ENCODE measurements at places on chromosomes 7 and 10.

GRCh38 chr7:54355842-54356241 lies 186.3 kb upstream of the VSTM2A start:
- DNase-seq, result no peak

GRCh38 chr7:44329888-44330287 lies 4.5 kb upstream of the CAMK2B start:
- no peak for DNase-seq

DNA sequence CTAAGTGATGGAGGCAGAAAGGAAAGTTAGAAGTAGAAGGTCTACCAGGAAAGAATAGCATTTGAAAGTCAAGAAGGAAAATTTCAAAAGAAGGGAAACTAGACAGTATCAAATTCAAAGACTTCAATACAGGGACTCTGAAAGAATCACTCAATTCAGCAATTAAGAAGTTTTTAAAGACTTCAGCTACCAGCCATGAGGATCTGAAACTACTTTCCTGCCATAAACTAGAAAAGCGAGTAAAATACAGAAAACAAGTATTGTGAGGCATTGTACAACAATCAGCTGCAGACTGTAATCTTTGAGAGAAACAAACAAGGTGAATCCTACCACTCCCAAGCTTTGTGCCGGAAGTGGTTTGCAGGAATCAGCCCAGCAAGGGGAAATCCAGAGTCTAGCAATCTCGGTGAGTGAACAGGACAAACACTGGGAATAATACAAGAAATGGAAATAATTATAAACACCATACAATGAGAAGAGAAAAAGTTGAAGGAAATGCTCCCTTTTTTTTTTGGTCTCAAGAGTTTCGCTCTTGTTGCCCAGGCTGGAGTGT lies 62.4 kb downstream of the ARHGAP12 start:
- DNase-seq, result no peak

- peak; percentile 52 for DNase-seq
Observed at GRCh38 chr10:111646021-111646420, 537.5 kb downstream of the GPAM start.

DNA sequence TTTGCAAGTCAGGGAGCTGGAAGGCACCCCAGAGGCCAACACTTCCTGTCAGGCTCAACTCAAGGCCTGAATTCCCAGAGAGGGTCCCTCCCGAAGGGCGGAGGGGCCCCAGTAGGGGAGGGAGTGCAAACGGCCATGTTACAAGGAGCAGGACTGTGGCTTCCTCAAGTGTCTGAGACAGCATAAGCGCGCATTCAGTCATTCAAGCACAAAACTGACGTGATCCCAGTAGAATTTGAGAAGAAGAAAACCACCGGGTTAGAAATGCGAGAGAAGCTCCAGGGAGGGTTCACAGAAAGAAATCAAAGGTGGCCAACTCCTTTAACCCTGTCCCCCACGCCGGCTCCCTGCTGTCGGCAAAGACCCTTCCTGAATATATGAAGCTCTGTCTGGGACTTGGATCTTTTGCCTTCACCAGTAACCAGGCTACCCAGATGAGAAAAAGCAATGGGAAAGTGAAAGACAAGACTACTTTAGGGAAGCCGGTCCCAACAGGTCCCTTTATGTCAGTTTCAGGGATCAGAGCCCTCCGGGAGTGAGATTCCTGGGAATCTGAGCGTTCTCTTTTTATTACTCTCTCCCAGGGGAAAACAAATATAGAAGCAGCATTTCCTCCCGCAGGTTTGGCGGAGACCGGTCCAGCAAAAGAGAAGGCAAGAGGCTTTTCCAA lies 1.3 kb downstream of the AFAP1L2 start:
- DNase-seq, result no peak

DNA sequence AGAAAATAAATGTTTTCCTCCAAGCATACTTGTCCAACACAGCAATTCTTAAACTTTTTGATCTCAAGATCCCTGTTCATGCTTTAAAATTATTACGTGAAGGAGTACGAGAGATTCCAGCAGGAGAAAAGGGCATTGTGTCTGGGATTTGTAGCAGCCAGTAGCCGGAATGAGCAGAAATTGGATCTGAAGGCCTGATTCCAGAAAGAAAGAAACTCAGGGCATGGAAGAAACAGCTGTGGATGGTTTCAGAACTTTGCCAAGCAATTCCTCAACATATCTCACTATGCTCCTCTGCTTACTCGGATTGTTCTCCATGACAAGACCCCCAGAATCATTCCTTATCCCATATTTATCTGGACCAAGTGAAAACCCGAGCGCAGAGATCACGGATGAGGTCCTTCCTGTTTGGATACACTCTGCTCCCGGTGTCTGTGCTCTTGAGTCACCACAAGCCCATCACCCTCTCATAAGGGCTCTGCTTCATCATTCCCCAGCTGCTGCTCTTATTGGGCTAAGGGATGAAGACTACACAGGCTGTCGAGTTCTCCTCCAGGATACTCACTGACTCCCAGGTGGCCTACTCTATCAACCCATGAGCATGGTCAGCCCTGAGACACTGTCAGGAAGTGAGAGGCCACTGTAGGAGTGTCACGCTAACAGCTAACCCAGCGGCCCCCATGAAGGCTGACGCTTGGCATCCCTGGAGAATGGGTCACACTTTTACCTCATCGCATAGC lies 121.0 kb upstream of the LANCL2 start:
- DNase-seq, result peak; percentile 18

GRCh38 chr7:138785587-138786437 lies 12.0 kb upstream of the TMEM213 start:
- no peak for DNase-seq

DNA sequence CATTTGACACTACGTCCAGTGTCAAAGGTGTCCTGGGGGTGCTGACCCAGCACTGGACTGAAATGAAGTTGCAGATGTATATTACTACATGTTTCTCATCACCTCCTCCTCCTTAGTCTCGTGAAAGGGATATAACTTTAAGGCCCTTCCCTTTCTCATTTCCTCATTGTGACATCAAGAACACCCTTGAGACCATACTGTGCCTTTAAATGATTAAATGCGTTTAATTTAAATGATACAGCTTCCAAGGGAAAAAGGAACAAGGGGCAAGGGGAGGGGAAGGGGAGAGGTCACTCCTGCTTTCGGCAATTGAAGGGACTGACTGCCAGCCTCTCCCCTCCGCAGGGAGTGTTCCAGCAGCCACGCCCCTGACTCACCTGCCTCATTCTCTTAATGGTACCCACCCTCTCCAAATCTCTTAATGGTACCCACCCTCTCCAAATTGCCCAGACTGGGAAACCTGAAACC lies 80.5 kb upstream of the KMT2E start:
- no peak for DNase-seq

DNA sequence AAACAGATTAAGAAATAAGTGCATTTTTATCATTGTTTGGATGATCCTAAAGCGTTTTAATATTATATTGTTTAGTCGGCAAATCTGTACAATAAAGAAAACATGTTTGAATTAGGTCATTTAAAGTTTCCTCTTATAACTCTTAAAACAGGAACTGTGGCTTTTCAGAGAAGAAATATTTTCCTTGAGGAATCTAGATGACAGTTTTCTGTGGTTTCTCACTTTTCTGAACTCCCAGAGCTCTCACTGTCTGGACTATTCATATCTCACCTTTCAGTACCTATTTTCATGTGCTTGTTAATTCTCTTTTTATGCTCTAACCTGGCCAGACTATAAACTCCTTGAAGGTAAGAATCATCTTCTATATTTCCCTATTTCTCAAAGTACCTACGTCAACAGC lies 135.1 kb downstream of the CHN2 start:
- DNase-seq, result no peak

DNA sequence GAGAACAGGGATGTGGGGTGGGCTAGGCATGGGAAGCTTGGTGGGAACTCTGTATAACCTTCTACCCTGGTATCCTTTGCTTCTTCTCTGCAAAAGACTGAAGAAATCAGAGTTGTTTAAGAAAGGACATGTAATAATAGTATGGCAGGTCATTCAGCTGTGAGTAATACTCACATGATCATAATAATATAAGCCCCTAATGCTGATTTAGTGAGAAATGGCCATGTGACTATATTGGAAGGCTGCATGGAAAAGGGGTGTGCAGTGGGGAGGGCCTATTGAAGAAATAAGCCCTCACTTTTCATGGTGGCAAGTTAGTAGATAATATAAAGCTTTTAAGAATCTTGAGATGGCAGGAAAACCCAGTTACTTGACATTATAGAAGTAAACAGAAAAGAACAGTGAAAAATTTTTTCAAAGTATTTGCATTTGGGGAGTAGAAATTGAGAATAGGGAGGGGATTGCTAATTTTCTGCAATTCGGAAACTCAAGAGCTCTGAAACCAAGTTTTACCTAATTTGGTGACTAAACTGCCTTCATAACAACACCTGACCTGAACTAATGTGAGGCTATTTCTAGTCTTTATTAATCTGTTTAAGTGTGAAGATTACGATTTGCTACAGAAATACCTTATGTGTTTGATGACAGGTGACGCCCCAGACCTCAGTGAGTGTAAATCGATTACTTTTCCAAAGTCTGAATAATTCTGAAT lies 44.4 kb downstream of the ATXN7L1 start:
- DNase-seq, result peak; percentile 66

DNA sequence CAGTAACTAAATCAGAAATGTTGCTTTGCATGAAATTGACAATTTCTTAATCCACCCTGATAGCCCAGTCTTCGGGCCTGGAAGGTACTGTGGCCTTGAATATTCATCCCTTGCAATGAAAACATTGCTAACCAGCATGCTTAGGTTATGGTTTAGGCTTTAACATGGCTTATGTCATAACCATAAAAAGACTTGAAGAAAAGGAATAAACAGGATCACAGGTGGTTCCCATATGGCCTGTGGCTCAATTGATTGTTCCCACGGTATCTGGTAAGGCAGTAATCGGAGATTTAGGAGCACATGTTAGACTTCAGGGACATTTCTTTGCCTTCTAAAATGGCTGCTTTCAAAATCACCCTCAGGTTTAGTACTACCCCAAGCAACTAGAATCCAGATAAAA lies 139.5 kb downstream of the ST7 start:
- peak; percentile 74 for DNase-seq

GRCh38 chr10:24119896-24120295 lies 89.0 kb upstream of the KIAA1217 start:
- no peak for DNase-seq

- no peak for DNase-seq
Observed at GRCh38 chr10:71434760-71435394, 38.2 kb downstream of the CDH23 start.

DNA sequence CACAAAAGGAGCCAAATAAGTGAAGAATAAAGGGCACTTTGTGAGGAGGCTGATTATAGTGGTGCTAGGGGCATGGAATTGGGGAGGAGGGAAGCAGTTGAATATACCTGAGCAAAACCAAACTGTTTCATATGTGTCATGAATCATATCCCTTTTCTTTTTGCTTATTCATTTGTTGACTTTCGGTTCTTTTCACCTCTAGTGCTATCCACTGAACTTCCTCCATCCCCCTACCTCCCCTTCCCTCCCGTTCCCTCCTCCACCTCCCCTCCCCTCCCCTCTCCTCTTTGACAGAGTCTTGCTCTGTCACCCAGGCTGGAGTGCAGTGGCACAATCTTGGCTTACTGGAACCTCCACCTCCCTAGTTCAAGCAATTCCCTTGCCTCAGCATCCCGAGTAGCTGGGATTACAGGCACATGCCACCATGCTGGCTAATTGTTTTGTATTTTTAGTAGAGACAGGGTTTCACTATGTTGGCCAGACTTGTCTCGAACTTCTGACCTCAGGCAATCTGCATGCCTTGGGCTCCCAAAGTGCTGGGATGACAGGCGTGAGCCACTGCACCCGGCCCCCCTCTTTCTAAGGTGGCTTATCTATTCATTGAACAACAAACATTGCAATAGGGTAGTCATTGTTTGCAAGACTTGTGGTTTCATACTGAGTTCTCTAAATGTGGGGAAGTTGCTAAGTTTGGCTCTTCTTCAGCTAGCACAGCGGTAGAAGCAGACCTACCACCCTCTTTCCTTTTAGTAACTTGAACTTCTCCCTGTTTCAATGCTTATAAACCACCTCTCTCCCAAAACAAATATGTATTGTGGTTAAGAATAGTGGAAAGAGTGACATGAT lies 150.4 kb upstream of the PRPS1L1 start:
- no peak for DNase-seq

DNA sequence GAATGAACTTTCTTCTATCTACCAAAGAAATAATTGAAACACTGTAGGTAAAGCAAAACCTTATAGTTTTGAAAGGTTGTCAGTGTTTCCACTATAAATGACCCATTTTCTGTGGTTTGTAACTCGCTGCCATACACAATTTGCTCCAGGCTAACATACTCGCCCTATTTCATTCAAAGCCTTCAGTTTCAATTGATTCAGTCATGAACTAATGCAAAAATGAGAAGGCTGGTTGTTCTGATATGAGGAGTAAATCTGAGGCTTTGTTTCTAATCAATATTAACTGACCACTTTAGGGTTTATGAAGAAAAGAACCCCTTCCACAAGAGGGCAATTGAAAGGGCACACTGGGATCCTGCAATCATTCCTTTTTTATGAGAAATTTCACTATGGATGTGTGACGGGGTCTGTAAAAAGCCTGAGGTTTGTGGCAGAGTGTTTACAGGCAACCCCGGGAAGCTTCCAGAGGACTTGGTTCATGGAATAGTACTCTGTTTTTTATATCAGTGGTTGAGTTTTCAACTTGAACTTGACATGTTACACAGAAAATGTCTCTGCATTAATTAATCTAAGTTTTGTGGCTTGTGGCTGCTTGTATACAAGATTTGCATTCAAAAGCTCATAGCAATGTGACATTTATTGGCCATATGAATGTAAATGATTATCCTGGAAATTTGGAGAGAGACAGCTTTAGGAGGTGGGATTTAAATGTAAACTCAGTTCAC lies 133.2 kb downstream of the NRP1 start:
- DNase-seq, result no peak

GRCh38 chr7:132255898-132256297 lies 320.4 kb downstream of the PLXNA4 start:
- no peak for DNase-seq

GRCh38 chr7:104230606-104231005 lies 22.8 kb upstream of the ORC5 start:
- DNase-seq, result peak; percentile 45

DNA sequence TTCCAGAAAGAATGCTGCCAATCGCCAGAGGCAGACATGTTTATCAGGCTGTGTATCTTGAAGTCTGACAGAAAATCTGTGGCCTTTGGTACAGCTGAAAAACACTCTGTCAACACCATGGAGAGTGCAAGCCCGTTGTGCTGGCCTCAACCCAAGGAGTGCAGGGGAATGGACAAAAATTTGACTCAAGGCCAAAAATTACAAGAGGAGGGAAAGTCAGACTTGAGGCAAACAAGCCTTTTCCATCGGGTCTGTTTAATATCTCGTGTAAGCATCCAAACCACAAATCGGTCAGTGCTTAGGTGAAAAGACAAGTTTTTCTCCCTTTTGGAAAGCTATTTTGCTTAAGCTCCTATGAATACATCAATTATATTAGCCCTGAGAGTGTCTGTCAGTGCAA lies 305.3 kb upstream of the NFE2L3 start:
- DNase-seq, result peak; percentile 94

Measured in fibroblast of mammary gland (primary cell).